Eye (tissue), 1 donor: ENCODE measurements at places on chromosomes 1 and 21.

- no peak for DNase-seq
Observed at GRCh38 chr1:200564319-200564718, 56.2 kb downstream of the KIF14 start.

DNA sequence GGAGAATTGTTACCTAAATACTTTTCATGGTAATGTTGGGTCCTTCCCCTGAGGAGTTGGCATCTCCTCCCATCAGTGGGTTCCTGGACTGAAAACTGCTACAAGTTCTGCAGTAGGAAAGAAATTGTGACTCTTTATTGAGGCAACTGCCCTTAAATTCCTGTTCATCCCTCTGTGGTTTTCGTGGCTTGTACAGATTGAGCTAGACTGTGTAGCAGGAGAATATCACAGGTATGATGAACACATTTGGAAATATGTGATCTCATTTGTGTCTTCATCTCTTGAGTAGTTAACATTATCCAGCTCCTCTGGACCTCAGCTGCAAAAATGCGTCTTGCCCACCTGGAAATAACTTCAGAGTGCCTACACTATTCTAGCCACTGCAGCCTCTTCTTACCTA, 390.6 kb downstream of the PTPRC start:
- no peak for DNase-seq

- DNase-seq, result no peak
Observed at GRCh38 chr1:222798116-222798515, 16.7 kb upstream of the DISP1 start.

GRCh38 chr1:215393476-215393875, 173.6 kb upstream of the KCTD3 start:
- no peak for DNase-seq

DNA sequence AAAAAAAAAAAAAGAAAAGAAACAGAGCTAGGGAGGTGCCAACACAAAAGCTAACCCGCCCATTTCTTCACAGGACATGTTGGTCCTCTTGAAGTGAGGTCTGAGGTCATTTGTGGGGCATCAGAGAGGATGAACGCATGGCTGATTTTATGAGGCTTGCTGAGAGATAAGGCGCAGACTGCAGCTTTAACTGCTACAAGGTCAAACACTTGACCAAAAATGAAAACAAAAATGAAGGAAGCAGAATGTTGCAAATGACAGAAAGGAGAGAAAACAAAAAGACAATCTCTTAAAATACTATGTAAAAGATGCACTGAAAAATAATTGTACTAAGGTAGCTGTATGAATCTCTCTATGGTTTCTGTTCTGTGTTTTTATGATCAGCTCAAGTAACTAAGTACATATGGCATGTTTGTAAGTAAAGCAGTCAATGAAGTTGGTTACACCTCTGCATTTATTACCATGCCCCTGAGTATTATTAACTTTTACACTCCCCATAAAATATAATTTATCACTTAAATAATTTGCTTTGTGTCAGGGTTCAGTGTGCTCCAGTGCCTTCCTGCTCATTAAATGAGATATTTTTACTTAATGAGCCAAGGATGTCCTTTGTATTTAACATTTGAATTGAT, 249.1 kb upstream of the NR5A2 start:
- DNase-seq, result no peak
